B cell (primary cell): ENCODE measurements at places on chromosomes 1 and 21. TPM values are rescaled to one million over a fixed set of nuclear protein-coding genes. Genes with fewer than 3 reads are reported as not detected.

GRCh38 chr21:23876925-23877558 is 1730.2 kb downstream of the MRPL39 start:
- no peak for DNase-seq

- no peak for DNase-seq
Measured at GRCh38 chr1:17789926-17790325, 34.8 kb downstream of the ACTL8 start.

- no peak for DNase-seq
Measured at GRCh38 chr1:7558481-7558880, 212.6 kb upstream of the VAMP3 start.

GRCh38 chr1:161381707-161382106 is 14.0 kb upstream of the CFAP126 start:
- no peak for DNase-seq

Gene MAP3K7CL
- 8.9 and 10.1 TPM in 2 replicates for total RNA-seq

Gene DAP3
- 92.3 and 107 TPM in 2 replicates for total RNA-seq

Gene LCE1B
- not detected in 2 replicates for total RNA-seq

Gene GPR161
- 0.17 and 0.22 TPM in 2 replicates for total RNA-seq
